MCF 10A (cell line): ENCODE measurements at places on chromosomes 7 and 10. TPM values are rescaled to one million over a fixed set of nuclear protein-coding genes. Genes with fewer than 3 reads are reported as not detected.

- H3K27ac ChIP-seq = no peak overlapping the region
- H3K36me3 ChIP-seq = no peaks in the 10 kb centered on the region
- H3K4me3 ChIP-seq = no peak overlapping the region
- peaks cover 48% of the 10 kb centered on the region for H3K27me3 ChIP-seq
These were observed 10.0 kb upstream of the TLX1 start for GRCh38 chr10:101120884-101121653.

DNA sequence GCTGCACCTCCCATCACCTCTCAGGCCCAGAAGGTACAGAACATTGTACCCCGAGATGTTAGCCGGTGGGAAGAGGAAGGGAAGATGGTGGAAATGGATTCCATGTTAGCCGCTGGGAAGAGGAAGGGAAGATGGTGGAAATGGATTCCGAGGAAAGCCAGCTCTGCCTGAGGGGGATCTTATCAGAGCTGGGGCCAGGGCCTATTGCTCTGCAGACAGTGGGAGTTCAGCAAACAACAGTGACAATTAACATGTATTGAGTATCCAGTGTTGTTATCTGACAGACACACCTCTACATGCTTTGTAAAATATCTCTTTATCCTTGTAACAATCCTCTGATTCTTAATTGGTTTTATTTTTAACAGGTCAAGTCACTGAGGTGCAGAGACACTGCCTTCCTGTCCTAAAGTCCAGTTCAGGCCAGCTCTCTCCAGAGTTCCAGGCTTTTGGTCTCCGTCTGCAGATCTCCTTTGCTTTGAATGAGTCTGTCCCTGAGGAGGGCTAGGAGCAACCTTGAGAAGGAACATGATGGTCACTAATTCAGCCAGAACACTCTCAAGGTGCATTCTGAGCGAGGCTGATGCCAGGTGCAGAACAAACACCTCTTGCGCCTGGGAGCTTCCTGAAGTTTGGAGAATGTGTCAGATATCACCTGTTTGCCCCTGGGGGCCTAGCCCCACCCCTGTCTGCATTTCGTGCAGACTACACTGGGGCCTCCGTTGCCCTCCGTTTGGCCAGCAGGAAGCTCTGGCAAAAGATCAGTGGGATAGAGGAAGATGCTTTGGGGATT lies 82.4 kb upstream of the PODXL start:
- no peaks in the 10 kb centered on the region for H3K36me3 ChIP-seq
- no peak overlapping the region for H3K4me3 ChIP-seq
- H3K27me3 ChIP-seq = no peaks in the 10 kb centered on the region
- no peaks in the 10 kb centered on the region for H3K4me1 ChIP-seq
- H3K27ac ChIP-seq = no peak overlapping the region

DNA sequence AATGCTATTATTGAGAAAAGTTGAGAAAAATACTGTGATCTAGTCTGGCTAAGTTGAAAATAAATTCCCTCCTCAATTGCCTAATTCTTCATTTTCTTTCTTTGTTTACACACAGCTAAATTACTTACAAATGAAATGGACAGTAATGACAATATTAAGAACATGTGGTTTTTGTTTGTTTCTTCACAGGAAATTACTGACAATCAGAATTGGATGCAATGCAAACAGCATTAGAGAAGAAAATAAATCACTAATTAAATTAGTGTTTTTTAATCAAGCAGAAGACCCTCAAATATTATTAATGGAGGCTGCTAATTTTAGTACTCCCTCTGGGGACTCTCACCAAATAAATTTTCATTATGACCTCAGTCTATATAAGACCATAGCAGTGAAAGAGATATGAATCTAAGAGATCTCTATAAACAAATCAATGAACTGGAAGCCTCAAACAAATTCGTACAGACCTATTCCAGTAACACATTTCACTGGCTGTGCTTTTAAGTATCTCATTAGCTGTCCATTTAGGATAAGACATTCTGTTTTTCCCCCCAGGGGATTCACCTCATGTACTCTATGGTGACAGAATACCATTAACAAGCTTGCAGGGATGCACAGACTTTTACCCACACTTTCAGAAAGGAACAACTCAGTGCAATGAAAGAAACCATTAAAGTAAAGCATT lies 202.0 kb upstream of the DGKB start:
- no peak overlapping the region for H3K27ac ChIP-seq
- no peak overlapping the region for H3K4me3 ChIP-seq
- peaks cover 19% of the 10 kb centered on the region for H3K27me3 ChIP-seq
- H3K4me1 ChIP-seq = no peaks in the 10 kb centered on the region
- DNase-seq = no peak

DNA sequence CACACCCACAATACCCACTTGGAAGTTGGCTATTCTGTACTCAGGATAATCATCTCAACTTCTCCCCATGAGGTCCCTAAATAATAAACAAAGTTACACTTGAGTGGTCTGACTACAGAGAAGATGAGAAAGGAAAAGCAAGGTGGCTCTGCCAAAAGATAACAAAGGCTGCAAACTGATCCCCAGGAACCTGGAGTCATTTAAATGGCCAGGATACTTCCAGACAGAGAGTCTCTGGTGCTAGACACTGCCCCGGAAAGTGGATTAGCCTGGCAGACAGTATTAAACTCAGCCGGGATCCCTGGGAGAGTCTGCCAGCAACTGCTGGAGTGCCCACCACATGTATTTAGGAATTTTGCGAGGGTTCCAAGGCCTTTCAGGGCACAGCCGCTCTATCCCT lies 93.7 kb downstream of the DGKI start:
- H3K36me3 ChIP-seq = no peaks in the 10 kb centered on the region
- no peak for DNase-seq

DNA sequence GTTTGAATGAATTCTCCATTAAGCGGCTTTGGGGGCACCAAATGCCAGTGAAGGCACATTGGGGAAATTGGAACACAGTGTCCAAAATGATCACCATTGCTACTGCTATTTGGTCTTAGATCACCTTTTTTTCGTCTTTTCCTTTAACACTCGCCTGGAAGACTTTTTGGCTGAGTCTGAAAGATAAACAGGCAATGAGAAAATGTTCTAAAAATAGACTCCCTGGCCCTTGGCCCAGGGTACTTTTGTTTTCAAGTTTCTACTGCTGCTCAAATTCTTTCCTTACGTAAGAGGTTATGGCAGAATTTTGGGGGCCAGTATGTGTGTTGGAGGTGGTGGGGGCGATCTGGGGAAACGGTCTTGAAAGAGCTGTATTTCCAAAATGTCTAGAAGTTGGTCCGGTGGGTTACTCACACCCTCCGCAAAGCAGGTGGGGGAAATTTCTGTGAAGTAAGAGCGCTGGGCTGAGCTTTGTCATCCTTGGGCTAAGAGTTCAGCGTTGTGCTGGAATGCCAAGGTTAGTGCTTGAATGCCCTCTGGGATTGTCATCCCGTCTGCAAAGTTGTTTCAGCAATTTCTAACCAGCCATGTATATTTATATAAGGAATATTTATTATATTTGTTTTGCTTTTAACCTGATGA lies 1.3 kb upstream of the ITPRIP start:
- peaks cover 6% of the 10 kb centered on the region for H3K36me3 ChIP-seq
- H3K4me3 ChIP-seq = peak overlapping the region; percentile 80
- H3K27ac ChIP-seq = peak overlapping the region; percentile 97
- DNase-seq = peak; percentile 78

DNA sequence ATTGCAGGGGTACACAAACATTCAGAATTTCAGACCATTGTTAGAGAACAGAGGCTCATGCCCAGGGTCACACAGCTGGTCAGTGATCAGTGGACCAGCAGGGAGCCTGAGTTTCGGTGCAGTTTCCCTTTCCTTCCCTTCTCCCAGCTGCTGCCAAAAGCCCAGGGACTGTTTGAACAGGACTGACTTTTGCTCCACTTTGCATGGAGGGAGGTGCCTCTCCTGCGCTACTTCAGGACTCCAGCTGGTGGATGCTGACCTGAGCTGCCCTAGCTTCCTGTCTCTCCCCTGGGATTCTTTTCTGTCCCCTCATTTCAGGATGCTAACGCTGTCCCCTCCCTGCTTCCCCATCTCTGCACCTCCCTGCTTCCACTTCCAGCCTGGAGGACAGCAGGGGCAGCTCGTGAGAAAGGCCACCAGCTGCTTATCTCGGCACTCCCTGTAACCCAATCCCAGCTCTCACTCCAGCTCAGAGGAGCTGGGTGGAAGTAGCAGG lies 14.5 kb downstream of the SH2D4B start:
- DNase-seq = no peak
- peaks cover 5% of the 10 kb centered on the region for H3K36me3 ChIP-seq
- no peak overlapping the region for H3K27ac ChIP-seq
- H3K4me3 ChIP-seq = no peak overlapping the region
- H3K27me3 ChIP-seq = peaks cover 23% of the 10 kb centered on the region

GRCh38 chr10:119503821-119504220 lies 38.7 kb downstream of the RGS10 start:
- no peaks in the 10 kb centered on the region for H3K27me3 ChIP-seq
- no peaks in the 10 kb centered on the region for H3K4me1 ChIP-seq
- H3K27ac ChIP-seq = no peak overlapping the region
- no peak for DNase-seq

- no peaks in the 10 kb centered on the region for H3K4me1 ChIP-seq
- H3K36me3 ChIP-seq = peaks cover 85% of the 10 kb centered on the region
- no peak overlapping the region for H3K27ac ChIP-seq
- no peaks in the 10 kb centered on the region for H3K27me3 ChIP-seq
- H3K4me3 ChIP-seq = no peak overlapping the region
These were observed 103.3 kb downstream of the LARP4B start for GRCh38 chr10:828191-828590.

GRCh38 chr10:100485366-100485765 lies 22.6 kb downstream of the WNT8B start:
- H3K27me3 ChIP-seq = peaks cover 16% of the 10 kb centered on the region
- no peak for DNase-seq
- no peak overlapping the region for H3K4me3 ChIP-seq

GRCh38 chr10:130362308-130362761 lies 226.1 kb downstream of the GLRX3 start:
- H3K4me1 ChIP-seq = no peaks in the 10 kb centered on the region
- H3K36me3 ChIP-seq = no peaks in the 10 kb centered on the region
- no peak for DNase-seq
- H3K27me3 ChIP-seq = no peaks in the 10 kb centered on the region

DNA sequence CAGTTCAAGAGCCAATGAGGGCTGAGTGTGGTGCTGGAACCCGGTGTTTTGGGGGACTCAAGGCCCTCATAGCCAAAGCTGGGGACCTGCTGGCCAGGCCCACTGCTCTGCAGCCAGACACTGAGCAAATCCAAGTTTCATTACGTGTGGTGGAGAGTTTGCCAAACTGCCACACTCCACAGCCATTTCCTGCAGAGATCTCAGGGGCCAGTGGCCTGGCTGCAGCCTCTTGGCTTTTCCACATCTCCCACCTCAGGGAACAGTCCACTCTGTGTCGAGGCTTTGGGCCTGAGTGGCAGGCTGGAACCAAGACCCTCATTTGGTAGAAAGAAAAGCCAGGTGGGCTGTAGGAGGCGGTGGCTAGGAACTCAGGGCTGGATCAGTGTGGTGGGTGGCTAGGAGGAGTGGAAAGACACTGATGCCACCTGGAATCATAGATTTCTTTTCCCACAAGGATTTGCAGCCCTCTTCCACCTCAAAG lies 3.2 kb downstream of the HOXA11 start:
- peaks cover 14% of the 10 kb centered on the region for H3K4me1 ChIP-seq
- no peaks in the 10 kb centered on the region for H3K36me3 ChIP-seq
- no peak for DNase-seq
- no peaks in the 10 kb centered on the region for H3K27me3 ChIP-seq

DNA sequence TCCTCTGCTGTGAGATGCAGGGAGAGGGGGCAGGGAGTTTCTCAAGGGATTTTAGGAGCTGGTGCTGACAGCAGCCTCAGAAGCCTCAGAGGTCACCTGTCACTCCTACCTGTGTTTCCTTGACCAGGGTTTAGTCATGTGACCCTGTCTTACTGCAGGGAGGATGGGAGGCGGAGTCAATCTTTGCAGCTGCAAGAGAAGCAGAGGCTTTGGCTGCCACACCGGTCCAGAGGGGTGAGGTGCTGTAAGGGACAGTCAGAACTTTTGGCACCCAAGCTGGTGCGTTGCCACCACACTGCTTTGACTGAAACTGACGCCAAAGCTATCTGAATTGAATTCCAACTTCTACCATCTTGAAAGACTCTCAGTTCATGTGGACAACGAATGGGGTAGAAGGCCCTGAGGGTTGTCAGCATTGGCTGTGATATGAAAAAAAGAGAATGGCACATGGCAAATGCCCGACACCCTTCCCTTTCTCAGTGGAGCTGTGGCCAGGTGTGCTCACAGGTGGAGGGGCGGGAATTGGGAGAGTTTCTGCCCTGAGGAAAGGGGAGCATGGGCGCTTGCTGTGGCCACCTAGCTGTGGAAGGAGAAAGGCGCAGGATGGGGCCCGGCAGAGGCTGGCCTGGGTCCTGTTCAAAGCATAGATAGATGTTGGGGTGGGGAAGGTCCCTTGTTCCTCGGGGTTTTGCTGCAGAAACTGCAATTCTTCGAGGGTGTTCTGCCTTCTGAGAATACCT lies 69.3 kb downstream of the ARHGAP22 start:
- no peak overlapping the region for H3K27ac ChIP-seq
- no peak for DNase-seq
- no peak overlapping the region for H3K4me3 ChIP-seq
- H3K27me3 ChIP-seq = no peaks in the 10 kb centered on the region
- no peaks in the 10 kb centered on the region for H3K4me1 ChIP-seq
- no peaks in the 10 kb centered on the region for H3K36me3 ChIP-seq

GRCh38 chr7:152711444-152711944 lies 35.6 kb upstream of the XRCC2 start:
- no peak overlapping the region for H3K27ac ChIP-seq
- H3K27me3 ChIP-seq = no peaks in the 10 kb centered on the region
- no peaks in the 10 kb centered on the region for H3K36me3 ChIP-seq
- H3K4me1 ChIP-seq = no peaks in the 10 kb centered on the region
- DNase-seq = no peak

DNA sequence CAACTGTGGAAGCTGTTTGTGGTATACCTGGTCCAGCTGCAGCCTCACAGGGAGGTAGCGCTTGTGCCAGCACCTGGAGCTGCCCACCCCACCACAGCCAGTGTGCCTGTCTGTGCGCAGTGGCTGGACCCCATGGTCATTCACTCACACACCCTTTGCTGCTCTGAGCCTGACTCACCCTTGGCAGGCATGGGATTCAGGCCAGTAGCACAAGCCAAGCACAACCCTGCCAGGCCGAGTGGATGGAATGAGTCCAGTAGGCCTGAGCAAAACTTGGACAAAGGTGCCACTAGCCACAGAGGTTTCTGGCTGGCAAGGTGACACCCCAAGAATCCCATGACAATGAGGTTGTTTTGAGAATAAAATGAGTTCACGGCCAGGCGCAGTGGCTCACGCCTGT lies 19.0 kb downstream of the RBM48 start:
- no peak overlapping the region for H3K27ac ChIP-seq
- H3K36me3 ChIP-seq = no peaks in the 10 kb centered on the region
- no peaks in the 10 kb centered on the region for H3K27me3 ChIP-seq
- H3K4me1 ChIP-seq = no peaks in the 10 kb centered on the region
- no peak overlapping the region for H3K4me3 ChIP-seq

Gene IKZF1
- not detected in 2 replicates for total RNA-seq

Gene ECHS1
- total RNA-seq = 72.4 and 82.7 TPM in 2 replicates

Gene NHLRC2
- 39.8 and 40.3 TPM in 2 replicates for total RNA-seq

Gene WDR86
- not detected in 2 replicates for total RNA-seq

Gene ASB10
- total RNA-seq = not detected in 2 replicates

Gene TDRD1
- not detected in 2 replicates for total RNA-seq

Gene TFEC
- not detected in 2 replicates for total RNA-seq

Gene LDB1
- total RNA-seq = 28.9 and 31.7 TPM in 2 replicates

Gene MRLN
- not detected in 2 replicates for total RNA-seq

Gene C10orf62
- total RNA-seq = 0.26 TPM in 1 of 2 replicates, not detected in the other

Gene STEAP1B
- total RNA-seq = not detected in 2 replicates

Gene PTF1A
- not detected in 2 replicates for total RNA-seq
